ENCODE measurements at places on chromosomes 13 and 19.

- no peak for DNase-seq
Measured at GRCh38 chr19:1853295-1854038, 5.2 kb upstream of the REXO1 start.

DNA sequence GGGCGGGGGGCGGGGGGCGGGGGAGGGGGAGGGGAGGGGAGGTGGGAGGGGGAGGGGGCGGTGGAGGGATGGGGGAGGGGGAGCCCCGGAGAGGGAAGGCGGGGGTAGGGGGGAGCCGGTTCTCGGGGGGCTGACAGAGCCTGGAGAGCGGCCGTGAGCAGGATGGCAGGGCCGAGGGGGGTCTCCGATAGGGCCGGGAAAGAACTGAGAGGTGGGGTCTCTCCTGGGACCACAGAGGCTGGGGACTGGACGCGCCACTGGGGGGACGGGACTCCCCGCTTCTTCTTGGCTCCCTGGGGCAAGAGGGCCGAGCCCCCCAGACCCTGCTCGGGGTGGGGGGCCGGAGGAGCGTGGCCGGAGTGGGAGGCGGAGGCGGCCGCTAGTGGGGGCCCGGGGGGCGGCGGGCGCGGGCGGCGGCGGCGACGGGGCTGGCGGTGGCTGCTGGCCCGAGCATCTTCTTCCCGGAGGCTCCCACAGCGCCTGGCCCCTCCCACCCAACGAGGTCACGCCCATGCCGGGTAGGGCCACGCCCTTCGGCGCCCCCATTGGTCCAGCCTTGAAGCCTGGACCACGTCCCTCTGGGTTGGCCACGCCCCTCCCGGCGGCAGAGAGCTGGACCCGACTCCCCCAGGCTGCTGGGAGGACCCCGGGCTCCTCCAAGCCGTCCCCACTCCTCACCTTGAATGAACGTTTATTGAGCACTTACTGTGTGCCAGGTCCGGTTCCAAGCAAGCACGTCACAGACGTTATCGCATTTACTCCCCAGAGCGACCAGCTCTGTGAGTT is at the start of gene NOVA2:
Gene NOVA2, minus strand, starts transcription at position 313 of the 786 bp plus-strand sequence. CDS start 514 bp downstream, outside the sequence.
- DNase-seq: peak; percentile 89

- DNase-seq: no peak
Measured at GRCh38 chr13:39365879-39366278, 237.1 kb downstream of the LHFPL6 start.

DNA sequence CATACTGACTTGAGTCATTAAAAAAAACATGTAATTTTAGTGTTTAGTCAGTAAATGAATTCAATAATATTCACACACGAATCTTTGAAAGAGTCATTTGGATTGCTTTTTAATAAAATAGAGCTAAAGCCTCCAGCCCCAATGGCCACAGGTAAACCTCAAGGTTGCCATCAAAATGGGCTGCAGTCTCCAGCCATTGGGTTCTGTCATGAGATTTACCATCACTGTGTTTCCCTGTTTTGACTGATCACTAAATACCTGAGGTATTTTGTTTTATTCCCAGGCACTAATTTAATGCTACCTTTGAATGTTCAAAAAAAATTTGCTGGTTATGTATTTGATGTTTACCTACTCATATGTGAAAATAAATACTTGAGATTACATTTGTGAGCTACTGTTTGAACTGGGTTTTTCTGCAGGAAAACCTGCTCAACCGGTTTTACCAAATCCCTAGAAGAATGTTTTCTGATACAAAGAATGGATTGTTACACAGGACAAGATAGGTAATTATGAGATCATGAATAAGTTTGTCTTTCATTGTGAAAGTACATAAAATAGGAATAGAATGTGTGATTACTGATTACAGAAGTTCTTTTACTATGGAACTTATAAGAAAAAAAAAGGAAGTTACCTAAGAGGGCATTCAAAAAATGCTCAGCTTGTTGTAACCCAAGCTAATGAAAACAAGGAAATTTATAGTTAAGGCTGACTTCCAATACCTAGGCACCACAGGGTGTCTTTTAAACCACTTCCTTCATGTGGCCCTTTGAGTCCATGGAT is 391.3 kb downstream of the EFNB2 start:
- no peak for DNase-seq

- peak; percentile 33 for DNase-seq
Measured at GRCh38 chr19:46786236-46787039, 2.0 kb downstream of the SLC1A5 start.

DNA sequence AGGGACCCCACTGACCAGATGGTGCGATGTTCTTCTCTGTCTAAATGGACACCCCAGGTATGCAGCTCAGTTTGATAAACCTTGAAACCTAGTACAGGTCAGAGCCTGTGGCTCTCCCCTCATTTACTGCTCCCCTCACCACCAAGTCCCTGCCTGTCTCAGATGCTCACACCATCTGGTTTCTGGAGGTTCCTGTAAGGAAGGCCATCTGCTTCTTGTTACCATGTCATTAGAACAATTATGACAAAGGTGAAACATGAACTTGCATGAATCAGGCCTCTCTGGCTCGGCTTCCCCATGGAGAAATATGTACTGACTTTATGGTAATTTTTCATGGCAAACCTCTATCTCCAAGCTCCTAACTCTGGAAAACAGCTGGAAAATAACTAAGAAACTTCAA is 965.7 kb downstream of the UQCRFS1 start:
- no peak for DNase-seq

GRCh38 chr13:64867856-64868255 is 2362.3 kb downstream of the PCDH9 start:
- no peak for DNase-seq

DNA sequence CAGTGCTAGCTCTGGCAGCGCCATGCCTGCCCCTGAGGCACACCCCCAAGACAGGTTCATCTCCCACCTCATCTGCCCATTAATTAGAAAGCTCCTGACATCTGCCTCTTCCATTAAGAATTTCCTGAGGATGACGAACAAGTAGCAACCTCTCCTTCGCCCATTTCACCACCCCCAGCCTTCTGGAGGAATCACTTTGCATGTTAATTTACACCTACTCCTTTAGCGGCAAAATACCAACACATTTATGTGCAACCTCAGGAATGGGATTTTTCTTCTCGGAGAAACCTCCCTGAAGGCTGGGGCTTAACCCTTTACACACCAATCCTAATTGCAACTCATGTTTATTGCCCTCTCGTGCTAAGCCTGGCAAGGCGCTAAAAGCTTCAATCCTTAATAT is 13.8 kb downstream of the SLC7A1 start:
- DNase-seq: no peak

DNA sequence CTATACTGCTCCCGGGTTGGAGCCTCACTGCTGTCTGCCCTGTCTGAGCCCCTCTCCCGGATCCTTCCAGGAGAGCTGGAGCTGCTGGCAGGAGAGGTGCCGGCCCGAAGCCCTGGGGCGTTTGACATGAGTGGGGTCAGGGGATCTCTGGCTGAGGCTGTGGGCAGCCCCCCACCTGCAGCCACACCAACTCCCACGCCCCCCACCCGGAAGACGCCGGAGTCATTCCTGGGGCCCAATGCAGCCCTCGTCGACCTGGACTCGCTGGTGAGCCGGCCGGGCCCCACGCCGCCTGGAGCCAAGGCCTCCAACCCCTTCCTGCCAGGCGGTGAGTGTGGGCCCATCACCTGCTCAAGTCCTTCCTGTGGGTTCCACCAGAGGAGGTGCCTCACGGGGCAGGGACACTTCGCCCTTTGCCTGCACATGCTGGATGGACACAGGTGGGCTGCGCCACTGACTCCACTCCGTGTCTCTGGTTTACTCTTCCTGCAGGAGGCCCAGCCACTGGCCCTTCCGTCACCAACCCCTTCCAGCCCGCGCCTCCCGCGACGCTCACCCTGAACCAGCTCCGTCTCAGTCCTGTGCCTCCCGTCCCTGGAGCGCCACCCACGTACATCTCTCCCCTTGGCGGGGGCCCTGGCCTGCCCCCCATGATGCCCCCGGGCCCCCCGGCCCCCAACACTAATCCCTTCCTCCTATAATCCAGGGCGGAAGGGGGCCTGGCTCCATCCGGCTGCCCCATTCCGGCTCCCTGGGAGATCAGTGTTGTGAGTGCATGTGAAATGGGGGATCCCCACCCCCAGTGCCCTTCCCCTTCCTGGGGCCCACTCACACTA is 19.8 kb downstream of the EPN1 start:
- no peak for DNase-seq

- no peak for DNase-seq
Measured at GRCh38 chr13:55566334-55566733, 1574.4 kb upstream of the PRR20A start.

DNA sequence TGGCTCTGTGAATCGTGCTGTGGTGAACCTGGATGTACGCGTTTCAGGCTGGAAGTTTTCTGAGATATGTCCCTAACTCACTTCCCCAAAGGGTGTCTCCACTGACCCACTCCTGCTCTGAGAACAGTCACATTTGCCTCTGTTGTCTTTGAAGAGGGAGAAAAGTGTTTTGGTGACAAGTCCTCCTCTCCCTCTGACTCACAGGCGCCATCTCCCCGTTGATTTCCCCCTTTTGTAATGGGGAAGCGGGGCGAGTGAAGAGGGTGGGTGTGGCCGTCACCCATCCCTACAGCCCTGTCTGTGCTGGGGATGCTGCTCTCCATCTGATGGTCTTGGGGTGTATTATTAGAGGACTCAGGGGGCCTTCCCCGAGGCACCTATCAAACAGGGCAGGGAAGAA is 9.6 kb downstream of the APC2 start:
- no peak for DNase-seq

GRCh38 chr19:41399525-41399924 is 1.9 kb downstream of the BCKDHA start:
- DNase-seq: no peak

- peak; percentile 73 for DNase-seq
Measured at GRCh38 chr13:36432106-36432544, at the start of gene CCNA1. CCNA1 (plus strand) TSS chr13:36432495; CDS start chr13:36433057, 562 bp downstream.

- no peak for DNase-seq
Measured at GRCh38 chr13:53340505-53341143, 312.0 kb downstream of the OLFM4 start.

DNA sequence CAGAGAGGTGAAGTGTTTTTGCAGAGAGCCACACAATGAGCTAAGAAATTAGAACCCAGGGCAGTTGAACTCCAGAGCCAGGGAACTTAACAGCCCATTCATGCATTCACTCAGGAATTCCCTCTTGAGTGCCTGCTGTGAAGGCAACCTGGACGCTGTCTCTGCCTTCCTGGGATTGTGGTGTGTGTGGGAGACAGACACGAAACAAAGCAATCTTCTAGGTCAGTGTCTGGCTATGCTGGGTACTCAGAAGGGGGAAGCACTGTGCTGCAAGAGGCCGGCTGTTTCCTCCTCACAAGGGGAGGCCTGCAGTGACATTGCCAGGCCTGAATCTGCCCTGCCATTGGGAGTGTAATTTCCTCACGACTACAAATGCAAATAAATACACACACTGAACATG is 9.7 kb downstream of the BCKDHA start:
- no peak for DNase-seq

GRCh38 chr13:52356327-52356726 is 49.6 kb downstream of the THSD1 start:
- DNase-seq: no peak

DNA sequence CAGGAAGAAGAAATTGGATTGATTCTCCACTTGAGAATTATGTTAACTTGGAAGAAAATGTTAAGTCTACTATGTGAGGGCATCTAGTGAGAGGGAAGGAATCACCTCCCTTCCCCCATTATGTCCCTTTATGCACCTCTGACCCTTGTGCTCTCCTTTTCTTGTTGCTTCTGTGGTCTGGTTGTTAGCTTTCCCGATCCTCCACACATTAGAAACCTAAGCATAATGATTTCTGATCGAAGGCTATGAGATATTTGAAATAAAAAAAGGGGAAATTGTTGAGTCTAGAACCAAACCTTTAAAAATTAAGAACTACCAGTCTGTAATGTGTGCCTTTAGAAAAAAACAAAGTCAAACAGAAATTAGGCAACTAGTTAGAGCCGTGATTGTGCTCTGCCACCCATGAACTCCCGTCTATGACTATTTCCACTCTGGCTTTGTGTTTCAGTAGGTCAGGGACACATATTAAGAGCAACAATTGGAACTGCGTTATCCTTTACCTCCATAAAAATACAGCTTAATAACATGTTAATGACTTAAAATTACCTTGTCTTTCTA is 463 bp upstream of the GPC6 start:
- DNase-seq: peak; percentile 47

- DNase-seq: no peak
Measured at GRCh38 chr13:30523211-30523610, 57.5 kb upstream of the HMGB1 start.

DNA sequence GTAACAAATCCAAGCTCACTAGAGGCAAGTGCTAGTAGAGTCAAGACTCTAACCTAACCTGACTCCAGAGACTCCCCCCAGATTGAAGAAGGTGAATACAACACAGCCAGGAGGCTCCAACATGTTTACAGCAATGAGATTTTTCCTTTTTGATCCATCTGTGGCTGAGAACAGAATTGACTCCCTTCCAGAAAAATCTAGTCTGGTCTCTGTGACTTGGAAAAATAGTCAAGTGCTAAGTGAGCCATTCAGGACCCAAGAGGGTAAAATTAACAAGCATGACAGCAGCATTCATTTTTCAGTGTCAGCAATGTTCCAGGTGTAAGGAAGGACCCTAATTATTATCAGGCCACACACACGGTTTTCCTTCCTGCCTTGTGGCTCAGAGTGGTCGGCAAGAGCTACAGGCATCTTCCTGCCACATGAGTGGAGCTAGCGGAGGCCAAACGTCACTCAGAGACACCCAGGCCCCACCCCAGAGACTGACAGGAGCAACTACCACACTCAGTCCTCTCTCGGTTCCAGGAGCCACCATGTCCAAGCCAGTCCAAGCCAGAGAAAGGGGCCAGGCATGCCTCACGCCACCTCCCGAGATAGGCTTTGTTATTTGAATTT is 395.1 kb downstream of the FOXO1 start:
- DNase-seq: no peak

GRCh38 chr13:79231887-79232286 is 174.2 kb downstream of the RBM26 start:
- DNase-seq: no peak

DNA sequence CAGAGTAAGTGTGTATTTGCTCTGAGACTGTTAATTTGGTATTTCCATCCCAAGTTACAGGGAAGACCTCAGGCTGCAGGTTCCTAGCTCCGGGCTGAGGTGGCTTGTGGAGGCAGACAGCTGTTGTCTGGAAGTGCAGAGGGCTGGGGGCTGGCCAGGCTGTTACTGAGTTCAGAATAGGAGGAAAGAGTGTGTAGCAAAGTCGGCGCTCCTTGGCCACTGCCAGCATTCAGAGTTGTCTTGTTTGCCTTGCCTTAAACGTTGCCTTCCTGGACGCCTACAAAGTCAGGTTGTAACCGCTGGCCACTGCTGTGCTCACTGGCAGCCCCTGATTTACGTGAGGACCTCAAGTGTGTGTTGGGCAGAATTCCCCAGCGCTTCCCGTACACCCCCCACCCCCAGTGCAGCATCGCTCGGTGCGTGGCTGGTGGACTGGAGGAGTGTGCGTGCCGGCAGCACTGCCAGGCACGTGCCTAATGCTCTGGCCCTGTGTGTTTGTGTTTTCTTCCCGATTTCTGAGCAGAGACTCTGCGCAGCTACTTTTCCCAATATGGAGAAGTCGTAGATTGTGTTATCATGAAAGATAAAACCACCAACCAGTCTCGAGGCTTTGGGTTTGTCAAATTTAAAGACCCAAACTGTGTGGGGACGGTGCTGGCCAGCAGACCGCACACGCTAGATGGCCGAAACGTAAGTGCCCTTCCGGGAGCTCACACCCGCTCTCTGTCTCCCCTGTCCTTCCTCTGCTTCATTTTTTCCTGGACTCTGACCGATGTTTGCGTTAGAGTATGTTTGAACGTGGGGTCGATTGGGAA is 10.5 kb downstream of the DAZAP1 start:
- DNase-seq: no peak

Measured in neuronal stem cell (in vitro differentiated cells).